Prostate gland (tissue), 2 donors: ENCODE measurements at places on chromosomes 3 and 15.

DNA sequence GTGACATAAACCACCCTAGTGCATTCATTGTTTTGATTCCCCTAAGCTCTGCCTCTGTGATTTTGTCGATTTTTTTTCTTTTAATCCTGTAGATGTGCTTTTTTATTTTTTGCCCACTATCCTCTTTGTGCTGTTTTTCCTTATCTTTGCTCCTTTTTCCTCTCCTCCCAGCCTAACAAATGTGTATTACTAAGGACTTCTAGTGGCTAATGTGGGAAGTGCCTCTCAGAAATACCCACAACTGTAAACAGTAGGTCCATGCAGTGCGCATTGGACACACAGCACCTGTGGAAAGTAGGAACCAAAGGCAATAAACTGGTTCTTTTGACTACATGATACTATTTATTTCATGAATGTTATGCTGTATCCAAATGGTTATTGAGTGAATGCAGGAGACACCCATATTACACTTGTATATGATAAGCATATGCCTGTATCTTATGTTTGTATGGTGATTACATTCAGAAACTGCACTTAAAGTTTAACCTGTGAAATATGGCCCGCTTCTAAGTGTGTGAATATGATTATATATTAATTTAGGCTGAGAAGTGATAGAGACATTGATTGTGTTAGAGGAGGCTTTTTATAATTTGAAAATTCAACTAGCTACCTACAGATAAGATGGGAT, 147.8 kb downstream of the PLCL2 start:
- DNase-seq: no peak

- no peak for DNase-seq
These were observed 94.2 kb downstream of the NUP210 start for GRCh38 chr3:13325892-13326443.

GRCh38 chr3:118511402-118511801, 523.2 kb downstream of the IGSF11 start:
- DNase-seq: no peak

DNA sequence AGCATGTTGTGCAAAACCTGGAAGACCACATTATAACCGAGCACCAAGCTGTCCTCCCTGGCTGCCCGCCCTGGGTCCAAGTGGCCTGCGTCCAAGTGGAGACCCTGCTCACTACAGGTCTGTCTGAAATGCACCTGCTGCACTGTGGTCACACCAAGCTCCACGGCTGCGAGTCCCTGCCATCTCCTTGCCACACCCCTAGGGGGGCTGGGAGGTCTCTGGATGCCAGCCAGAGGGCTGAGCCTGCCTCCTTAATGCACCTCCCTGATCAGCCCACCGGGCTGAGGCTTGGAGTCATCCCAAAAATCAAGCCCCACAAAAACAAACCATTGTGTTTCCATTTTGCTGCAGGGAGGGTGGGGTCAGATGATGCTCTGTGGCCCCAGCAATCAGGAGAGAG, 187.1 kb downstream of the MEGF11 start:
- DNase-seq: no peak

- no peak for DNase-seq
These were observed 443.9 kb downstream of the DIPK2A start for GRCh38 chr3:144415492-144415891.

- peak; percentile 50 for DNase-seq
These were observed 18.1 kb downstream of the CSPG4 start for GRCh38 chr15:75694241-75695182.

DNA sequence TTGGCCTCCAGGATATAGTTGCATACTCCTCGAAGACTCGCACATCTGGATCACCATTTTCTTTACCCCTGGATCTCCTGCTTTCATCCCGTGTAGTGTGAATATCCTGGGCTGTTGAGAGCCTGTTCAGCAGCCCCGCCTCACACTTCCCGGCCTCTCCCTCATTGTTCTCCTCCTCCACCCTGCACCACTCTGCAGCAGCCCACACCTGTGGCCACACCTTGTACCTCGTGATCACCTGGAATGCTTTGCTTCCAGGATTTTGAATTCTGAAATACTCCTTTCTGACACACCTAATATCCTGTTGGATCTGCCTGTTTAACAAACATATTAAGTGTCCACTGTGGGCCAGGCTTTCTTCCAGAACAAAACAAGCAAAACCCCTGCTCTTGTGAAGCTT, 14.4 kb downstream of the ABHD17C start:
- DNase-seq: peak; percentile 76

DNA sequence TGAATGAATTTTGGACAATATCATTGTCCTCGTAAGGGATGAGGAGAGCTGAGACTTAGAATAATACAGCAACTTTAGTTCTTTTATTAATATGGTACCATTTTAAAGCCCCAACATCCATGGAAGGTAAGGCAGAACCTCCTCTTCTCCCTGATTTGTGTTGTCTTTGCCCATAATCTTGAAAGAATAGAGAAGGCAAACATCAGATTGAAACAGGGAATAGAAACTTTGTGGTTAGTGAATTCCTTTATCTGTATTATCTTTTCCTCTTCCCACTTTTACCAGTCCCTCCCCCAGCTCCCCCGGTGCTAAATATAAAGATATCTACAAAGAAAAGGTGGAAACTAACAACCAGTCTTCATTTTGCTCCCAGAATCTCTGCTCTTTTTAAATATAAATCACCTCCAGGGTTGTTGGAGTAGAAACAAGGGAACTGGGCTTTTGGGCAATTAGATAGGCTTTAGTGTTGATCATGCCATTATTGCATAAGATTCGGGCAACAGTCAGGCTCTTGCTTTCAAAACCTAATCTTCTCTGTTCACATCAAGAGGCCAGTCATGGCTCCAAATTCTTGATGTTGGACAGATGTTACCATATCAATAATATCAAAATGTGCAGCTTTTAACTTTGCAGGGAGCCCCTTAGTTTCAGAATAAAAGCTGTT, 32.5 kb downstream of the ITPR1 start:
- no peak for DNase-seq

DNA sequence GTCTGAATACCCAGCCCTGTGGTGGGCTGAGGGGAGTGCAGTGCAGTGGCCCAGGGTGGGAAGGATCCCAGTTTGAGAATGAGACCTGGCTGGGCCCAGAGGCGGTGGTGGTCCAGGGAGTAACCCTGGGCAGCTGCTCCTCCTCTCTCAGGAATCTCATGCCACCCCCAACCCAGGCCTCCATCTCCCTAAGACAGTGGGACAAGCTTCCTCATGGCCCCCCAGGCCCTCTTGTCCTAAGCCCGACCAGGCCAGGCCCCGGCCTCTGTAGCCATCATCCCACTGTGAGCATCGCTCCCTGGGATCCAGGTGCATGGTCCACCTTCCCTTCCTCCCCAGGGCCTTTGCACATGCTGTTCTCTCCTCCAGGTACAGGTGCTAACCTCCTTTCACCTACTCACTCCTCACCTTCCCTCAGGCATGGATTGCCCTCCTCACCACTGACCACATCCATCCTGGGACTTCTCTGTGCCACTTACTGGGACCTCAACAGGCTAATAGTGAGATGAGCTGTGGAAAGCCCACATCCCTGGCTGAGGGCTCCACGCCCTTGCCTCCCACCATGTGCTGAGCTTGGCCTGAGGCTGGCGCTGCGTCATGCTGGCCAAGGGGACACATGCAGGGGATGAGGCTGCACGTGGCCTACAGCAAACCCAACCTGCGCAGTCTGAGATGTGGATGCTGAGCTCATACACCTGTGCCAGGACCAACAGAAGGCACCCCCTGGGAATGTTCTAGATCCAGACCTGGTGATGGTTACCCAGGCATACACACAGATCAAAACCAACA, 9.9 kb downstream of the CHDH start:
- no peak for DNase-seq
